ENCODE measurements at places on chromosomes 1 and 21. TPM values are rescaled to one million over a fixed set of nuclear protein-coding genes. Genes with fewer than 3 reads are reported as not detected.

The LCK gene
- total RNA-seq, result not detected

The CAMK2N1 gene
- 3.7 TPM for total RNA-seq

The S100A7A gene
- not detected for total RNA-seq

The SERPINC1 gene
- not detected for total RNA-seq

The DCAF8 gene
- 43.9 TPM for total RNA-seq

The KRTAP12-2 gene
- not detected for total RNA-seq

The SEC16B gene
- 1.1 TPM for total RNA-seq

The NBPF4 gene
- total RNA-seq, result not detected

Measured in mammary microvascular endothelial cell (primary cell).